Cerebellar nuclear complex (tissue), 1 donor: ENCODE measurements at places on chromosomes 5 and 9.

DNA sequence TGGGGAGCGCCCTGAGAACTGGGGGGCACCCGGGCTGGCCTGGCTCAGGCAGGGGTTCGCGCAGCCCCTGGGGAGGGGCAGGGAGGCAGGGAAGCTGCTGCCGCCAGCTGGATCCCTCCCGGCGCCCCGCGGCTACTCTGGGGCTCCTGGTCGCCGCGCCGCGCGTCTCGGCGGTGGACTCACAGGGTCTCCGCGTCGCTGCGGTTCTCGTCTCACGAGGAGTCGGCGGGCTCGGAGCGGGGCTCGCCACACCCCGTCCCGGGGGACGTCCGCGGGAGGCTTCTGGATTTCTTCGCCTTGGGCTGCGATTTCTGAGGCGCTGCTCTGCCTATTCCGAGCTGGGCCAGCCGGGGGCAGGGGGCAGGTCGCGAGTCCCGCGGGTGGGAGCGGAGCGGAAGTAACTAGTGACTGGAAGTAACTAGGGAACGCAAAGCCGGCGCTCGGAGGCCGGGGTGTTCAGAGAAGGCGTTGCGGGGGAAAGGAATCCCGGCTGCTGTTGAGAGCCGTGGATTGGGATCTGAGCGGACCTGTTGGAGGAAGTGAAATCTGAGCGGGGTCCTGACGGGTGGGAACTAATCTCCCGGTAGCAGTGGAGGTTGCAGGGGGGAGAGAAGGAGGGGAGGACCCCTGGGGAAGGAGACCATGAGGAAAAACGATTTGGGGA lies 511 bp downstream of the CYSTM1 start:
- DNase-seq = no peak

- no peak for DNase-seq
Observed at GRCh38 chr5:60483050-60483449, 216.9 kb downstream of the DEPDC1B start.

DNA sequence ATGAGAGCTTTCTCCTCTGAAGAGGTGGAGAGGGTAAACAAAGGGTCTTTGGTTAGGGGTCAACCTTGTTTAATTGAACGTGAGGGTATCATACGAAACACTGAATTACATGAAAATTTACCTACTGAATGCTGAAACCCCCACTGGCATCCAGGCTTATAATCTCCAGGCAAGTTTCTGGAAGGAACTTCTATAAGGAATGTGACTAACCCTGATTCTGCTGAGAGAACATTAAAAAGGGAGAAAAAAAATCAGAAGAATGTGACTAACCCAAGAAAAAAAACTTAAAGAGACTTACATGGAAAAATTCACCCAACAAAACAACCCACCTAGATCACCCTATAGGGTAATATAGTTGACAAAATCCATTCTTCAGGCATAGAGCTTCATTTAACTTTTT lies 55.5 kb downstream of the APC start:
- DNase-seq = no peak

DNA sequence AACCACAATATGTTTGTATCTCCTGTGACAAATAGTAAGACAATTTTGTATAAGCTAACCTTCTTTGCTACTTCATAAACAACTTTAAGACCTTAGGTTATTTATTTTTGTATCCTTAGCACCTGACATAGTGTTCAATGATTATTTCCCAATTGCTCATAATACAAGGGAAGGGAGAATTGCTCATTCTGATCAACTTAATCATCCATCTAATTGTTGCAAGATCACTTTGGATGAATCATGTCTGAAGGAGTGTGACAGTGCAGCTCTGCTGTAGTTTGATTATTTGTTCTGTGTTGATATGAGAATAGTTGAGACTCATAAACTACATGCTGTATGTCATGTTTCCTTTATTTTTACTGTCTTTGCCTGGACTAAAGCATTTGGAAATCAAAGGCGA lies 721.3 kb upstream of the SEMA6A start:
- no peak for DNase-seq

- DNase-seq = no peak
Observed at GRCh38 chr5:173591056-173591514, 25.4 kb downstream of the BOD1 start.

- no peak for DNase-seq
Observed at GRCh38 chr9:77587851-77588250, 60.3 kb downstream of the GNA14 start.

DNA sequence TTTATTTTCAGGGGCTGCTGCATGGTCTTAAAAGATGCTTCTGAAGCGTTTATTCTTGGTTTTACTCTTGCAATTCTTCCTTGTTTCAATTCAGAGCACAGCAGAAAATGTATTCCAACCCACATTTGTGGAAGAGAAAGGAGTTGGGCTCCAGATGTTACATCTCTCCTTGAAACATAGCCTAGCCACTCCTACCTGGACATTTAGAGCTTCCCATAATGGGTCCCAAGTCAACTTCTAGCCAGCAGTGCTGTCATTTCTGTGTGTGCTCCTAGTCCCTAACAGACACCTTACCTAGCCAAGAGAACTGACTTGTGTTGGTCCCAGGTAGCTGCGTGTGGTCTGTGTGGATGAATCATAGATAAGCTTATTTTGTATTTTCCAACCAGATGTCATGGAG lies 61.2 kb upstream of the ANKRD55 start:
- no peak for DNase-seq

DNA sequence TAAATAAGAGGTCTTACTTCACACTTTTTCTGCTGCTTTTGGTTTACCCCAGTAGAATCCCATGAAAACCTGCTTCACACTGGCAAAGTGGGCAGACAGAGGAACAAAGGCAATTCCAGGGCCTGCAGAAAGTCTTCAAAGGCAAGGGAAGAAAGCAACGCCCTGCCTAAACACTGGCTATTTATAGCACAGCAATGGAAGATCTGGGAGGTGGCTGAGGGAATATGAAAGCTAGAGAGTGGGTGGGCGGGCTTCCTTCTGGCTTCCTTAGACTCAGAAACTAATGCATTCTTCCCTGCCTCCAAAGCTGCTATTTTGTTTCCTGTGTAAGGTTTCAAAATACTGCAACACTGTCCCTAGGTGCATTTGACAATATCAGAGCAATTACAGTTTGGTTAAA lies 46.8 kb downstream of the ELAVL2 start:
- no peak for DNase-seq

DNA sequence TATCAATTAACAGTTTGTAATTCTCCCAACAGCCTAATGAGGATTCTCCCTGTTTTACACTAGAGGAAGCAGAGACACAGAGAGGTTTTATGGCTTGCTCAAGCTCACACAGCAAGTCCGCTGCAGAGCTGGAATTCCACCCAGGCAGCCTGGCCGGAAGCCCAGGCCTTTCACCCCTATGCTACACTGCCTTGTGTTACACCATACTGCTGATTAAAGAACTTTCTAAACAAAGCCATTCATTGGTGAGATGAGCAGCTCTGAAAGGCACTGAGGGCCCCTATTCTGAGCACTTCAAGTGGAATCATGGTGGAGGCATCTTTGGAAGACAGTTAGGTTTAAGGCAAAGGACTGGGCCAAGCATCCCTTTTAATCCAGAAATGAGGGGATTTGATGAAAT lies 14.7 kb upstream of the LARP1 start:
- no peak for DNase-seq

GRCh38 chr9:92048924-92049625 lies 66.1 kb downstream of the SPTLC1 start:
- DNase-seq = no peak

DNA sequence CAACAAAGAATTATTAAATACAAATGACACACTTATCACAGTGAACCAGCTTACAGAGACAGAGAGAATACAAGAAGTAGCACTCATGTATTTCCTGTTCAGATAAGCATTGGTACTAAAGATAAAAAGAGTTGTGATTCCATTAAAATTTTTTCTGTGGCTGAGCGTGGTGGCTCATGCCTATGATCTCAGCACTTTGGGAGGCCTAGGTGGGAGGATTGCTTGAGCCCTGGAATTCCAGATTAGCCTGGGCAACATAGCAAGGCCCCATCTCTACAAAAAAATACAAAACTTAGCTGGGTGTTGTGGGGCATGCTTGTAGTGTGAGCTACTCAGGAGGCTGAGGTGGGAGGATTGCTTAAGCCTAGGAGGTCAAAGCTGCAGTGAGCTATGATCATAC lies 32.9 kb downstream of the FCHO2 start:
- DNase-seq = no peak

- no peak for DNase-seq
Observed at GRCh38 chr5:149831492-149831891, 101.4 kb downstream of the PPARGC1B start.

DNA sequence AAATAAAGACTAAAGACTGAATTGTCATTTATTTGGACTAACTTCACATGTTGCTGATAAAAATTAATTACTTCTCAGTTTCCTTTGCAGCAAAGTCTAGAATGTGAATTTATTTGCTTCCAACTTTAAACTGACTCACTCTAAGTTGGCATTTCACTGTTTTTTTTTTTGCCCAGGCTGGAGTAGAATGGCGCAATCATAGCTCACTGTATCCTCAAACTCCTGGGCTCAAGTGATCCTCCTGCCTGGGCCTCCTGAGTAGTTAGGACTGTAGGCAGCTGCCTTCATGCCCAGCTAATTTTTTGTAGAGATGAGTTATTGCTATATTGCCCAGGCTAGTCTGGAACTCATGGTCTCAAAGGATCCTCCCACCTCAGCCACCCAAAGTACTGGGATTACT lies 3.5 kb downstream of the CCNB1 start:
- no peak for DNase-seq

GRCh38 chr9:130994135-130995085 lies 14.6 kb upstream of the LAMC3 start:
- no peak for DNase-seq
